ENCODE measurements at places on chromosomes 11 and 22.
A peak's percentile ranks its signal among the peaks of the same experiment; 100 is the strongest.

GRCh38 chr11:90178751-90179150 is 44.1 kb downstream of the CHORDC1 start:
- DNase-seq = no peak

GRCh38 chr11:128530118-128531074 is 57.0 kb downstream of the ETS1 start:
- peak; percentile 86 for DNase-seq

GRCh38 chr11:133381761-133382130 is 150.6 kb downstream of the OPCML start:
- no peak for DNase-seq

DNA sequence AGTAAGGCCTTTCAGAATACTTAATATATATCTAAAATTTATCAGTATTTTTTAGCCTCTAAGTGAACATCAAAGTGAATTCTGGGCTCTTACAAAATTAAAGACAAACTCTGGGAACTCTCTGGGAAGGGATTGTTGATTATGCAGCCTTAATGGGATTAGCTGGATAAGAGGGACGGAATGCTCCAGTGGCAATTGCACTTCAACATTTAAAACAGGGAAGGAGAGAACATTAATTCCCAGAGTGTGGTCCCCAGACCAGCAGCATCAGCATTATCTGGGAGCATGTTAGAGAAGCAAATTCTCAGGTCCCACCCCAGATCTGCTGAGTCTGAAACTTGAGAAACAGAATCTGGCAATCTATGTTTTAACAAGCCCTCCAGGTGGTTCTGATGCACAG is 46.5 kb downstream of the POLD3 start:
- DNase-seq = no peak

GRCh38 chr11:68039526-68040086 is 781 bp downstream of the TCIRG1 start:
- no peak for DNase-seq

DNA sequence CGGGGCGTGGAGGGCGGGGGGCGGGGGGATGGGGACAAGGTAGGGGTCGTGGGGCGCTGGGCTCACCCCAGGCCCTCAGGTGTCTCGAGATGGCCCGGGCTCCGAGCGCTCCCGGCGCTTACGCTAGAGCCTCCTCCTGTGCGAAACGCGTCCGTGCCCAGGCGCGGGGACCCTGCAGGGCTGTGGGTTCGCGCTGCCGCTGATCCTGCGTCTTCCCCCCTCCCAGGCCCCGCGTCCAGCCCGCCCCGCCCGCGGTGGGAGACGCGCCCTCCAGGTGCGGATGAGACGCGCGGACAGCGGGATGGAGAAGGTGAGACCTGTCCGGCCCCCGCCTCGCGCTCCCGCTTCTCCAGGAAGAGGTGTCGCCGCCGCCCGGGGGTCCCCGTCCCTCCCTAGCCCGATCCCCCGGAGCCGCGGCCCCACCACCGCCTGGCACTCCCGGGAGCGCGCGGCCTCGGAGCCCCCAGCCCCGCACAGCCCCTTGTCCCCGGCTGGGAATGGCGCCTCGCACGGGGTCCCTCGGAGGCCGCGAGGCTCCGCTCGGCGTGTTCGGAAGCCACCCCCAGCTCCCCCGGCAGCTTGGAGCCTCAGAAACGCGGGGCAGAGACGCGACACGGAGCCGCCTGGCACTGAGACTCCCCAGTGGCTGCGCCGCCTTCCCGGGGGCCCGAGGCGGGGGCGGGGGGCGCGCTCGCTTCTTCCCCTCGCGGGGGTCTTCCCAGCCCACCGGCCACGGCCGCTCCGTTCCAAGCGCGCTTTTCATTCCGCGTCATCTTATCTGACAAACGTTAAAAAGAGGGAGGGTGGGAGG is 27.6 kb upstream of the TOLLIP start:
- no peak for DNase-seq

DNA sequence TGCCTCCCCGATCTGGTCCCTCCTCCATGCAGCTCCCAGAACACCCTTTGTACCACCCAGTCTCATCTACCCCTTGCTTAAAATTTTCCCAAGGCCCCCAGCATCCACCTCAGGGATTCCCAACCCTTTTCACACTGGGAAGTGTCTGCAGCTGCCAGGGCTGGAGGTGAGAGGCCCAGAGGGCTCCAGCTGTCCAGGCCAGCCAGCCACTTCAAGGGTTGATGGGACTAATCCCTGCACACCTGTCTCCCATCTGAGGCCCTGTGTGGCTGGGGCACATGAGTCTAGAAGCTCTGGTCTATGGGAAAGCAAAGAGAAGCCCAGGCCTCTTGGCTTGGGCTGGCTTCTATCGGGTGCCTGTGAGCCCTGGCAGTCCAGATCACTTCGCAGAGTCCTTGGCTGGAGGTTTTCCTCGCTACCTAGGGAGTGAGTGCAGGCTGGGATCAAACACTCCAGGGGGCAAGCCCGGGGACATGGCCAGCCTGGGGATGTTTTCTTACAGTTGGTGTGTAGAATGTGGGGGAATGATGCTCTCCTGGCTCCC is 41.1 kb upstream of the TPBGL start:
- no peak for DNase-seq

DNA sequence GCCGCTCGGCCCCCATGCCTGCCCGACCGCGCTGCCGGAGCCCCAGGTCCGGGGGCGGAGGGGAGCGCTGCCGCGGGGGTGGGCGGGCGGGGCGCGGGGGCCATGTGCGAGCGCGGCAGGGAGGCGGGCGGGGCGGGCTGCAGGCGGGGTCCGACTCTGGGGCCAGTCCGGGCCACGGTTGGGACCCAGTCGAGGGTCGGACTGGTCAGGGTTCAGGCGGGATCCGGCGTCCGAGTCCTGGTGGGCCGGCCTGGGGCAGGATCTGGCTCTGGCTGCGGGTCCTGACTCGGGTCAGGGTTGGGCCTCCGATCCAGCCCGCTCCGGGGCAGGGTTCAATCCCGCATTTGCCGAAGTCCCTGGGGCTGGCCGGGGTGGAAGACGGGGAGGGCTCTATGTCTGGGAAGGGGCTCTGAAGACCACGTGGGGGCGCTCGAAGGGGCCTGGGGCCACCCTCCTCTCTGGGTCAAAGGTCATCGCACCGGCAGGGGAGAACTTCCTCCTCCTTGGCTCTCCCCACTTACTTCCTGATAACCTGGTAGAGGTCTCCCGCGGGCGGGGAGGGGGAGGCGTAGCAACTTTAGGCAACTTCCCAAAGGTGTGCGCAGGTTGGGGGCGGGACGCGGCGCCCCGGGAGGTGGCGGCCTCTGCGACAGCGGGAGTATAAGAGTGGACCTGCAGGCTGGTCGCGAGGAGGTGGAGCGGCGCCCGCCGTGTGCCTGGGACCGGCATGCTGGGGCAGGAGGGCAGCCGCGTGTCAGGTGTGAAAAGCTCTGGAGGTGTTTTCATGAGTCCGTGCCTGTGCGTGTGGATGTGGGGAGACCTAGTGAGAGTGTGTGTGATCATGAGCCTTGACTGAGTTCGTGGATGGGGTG is 603 bp downstream of the ESRRA start:
- peak; percentile 32 for DNase-seq

DNA sequence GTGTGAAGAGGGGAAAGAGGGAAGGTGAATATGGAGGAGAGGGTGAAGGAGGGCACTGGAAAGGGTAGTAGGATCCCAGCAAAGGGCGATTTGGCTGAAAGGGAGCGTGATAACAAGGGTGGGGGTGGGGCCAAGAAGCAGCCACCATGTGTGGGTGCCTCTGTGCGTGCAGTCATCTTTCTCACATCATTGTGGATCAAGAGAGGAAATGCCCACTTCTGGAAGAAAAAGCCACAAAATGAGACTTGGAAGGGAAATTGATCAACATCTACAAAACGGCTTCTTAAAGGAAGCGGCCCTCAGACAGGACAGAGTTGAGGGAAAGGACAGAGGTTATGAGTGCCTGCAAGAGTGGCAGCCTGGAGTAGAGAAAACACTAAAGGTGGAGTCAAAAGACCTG is 1.2 kb upstream of the CXCR5 start:
- no peak for DNase-seq

GRCh38 chr11:1163321-1163910 is 5.7 kb downstream of the MUC5AC start:
- no peak for DNase-seq

- no peak for DNase-seq
These were observed 28.6 kb downstream of the PPIL2 start for GRCh38 chr22:21694394-21694793.

- no peak for DNase-seq
These were observed 10.0 kb downstream of the PVALB start for GRCh38 chr22:36806835-36807234.

GRCh38 chr11:69940246-69940610 is 121.0 kb upstream of the FGF3 start:
- no peak for DNase-seq

- no peak for DNase-seq
These were observed 4.7 kb upstream of the AP1B1 start for GRCh38 chr22:29393019-29393608.

GRCh38 chr11:17638311-17638710 is 81.1 kb upstream of the MYOD1 start:
- DNase-seq = no peak

DNA sequence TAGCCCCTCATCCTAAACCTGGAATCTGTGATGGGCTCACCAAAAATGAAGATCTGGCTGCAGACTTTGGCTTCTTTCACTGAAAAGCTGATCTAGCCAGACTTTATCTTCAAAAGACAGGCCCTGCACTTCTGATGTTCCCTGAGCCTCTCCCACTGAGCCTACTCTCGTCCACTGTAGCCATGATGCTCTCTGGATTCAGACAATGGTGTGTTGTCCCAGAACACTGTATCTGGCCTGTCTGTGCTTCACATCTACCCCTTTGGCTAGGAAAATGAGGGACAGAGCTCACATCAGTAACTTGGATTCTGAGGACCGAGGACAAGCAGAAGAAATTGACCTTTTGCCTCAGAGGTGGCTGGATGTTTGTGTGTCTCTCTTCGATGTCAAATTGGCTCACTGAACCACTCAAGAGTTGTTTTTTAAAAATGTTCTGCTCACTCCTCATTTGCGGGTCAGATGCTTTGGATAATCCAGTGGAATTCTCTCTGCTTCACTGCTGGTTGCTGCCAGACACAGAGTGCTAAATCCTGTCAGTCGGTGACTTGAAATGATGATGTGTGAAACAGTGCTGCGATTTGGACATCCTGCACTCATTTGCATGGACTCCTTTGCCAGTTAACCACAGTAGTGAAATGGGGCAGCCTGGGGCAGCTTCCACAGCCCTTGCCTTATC is 67.5 kb downstream of the ARFGAP2 start:
- no peak for DNase-seq

Measured in GM03348 (cell line).